Activated CD4-positive, alpha-beta memory T cell treated with anti-CD3 and anti-CD28 coated beads for 36 hours (primary cell): ENCODE measurements at places on chromosomes 6 and 20. TPM values are rescaled to one million over a fixed set of nuclear protein-coding genes. Genes with fewer than 3 reads are reported as not detected.

DNA sequence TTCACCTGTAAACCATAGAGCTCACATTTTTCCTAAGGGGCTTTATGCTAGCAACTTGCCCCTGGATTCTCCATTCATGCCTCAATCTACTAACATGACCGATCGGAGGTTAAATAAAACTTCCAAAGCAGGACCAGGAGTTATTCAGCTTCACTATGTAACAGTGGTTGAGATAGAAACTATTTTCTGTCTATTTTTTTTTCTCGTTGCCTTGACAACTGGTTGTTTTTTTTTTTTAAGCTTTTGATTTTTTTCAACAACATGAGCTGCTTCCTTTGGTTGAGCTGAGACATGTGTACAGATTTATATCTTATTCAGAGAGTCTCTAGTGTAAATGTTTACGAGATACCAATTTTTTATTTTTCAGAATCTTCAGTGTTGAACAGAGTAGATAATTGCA lies 85.7 kb downstream of the SHLD1 start:
- peak overlapping the region; percentile 56 for H3K27ac ChIP-seq
- H3K27me3 ChIP-seq, result no peaks in the 10 kb centered on the region
- H3K4me3 ChIP-seq, result peak overlapping the region; percentile 11
- H3K36me3 ChIP-seq, result peaks cover 3% of the 10 kb centered on the region
- H3K4me1 ChIP-seq, result peaks cover 31% of the 10 kb centered on the region
- no peak for DNase-seq

The NOTCH4 gene
- total RNA-seq, result 0.51 TPM

The IBTK gene
- 32.1 TPM for total RNA-seq

GRCh38 chr20:45019762-45020123 lies 53.4 kb downstream of the STK4 start:
- H3K27ac ChIP-seq, result no peak overlapping the region
- H3K27me3 ChIP-seq, result no peaks in the 10 kb centered on the region
- no peak for DNase-seq
- peaks cover 71% of the 10 kb centered on the region for H3K4me1 ChIP-seq
- peaks cover 48% of the 10 kb centered on the region for H3K36me3 ChIP-seq

The SMPDL3A gene
- 0.17 TPM for total RNA-seq

The RGL2 gene
- 26.0 TPM for total RNA-seq

The TPX2 gene
- 149 TPM for total RNA-seq

- no peak overlapping the region for H3K27ac ChIP-seq
- no peaks in the 10 kb centered on the region for H3K27me3 ChIP-seq
- H3K36me3 ChIP-seq, result no peaks in the 10 kb centered on the region
- no peaks in the 10 kb centered on the region for H3K4me1 ChIP-seq
- H3K4me3 ChIP-seq, result no peak overlapping the region
Measured at GRCh38 chr6:161918628-161919205, 644.9 kb upstream of the AGPAT4 start.

- no peaks in the 10 kb centered on the region for H3K36me3 ChIP-seq
- peaks cover 23% of the 10 kb centered on the region for H3K27me3 ChIP-seq
- DNase-seq, result no peak
- H3K27ac ChIP-seq, result no peak overlapping the region
- H3K4me1 ChIP-seq, result peaks cover 13% of the 10 kb centered on the region
- H3K4me3 ChIP-seq, result no peak overlapping the region
Measured at GRCh38 chr20:37408302-37409193, 62.6 kb downstream of the SRC start.

GRCh38 chr20:48064929-48065328 lies 279.6 kb upstream of the SULF2 start:
- no peaks in the 10 kb centered on the region for H3K4me1 ChIP-seq
- no peak overlapping the region for H3K4me3 ChIP-seq
- H3K36me3 ChIP-seq, result no peaks in the 10 kb centered on the region
- no peak for DNase-seq
- H3K27me3 ChIP-seq, result peaks cover 7% of the 10 kb centered on the region

- peak; percentile 89 for DNase-seq
- H3K4me3 ChIP-seq, result peak within 1 kb of the TSS; percentile 89
- H3K4me1 ChIP-seq, result peaks cover 36% of the 10 kb centered on the region
- no peaks in the 10 kb centered on the region for H3K36me3 ChIP-seq
- no peaks in the 10 kb centered on the region for H3K27me3 ChIP-seq
Measured at GRCh38 chr6:157981395-157982101, at the start of gene SYNJ2. Gene SYNJ2, plus strand, starts transcription at chr6:157981863. Its CDS starts 99 bp downstream, at chr6:157981962.

The RNF217 gene
- total RNA-seq, result 1.1 TPM

The FAM162B gene
- not detected for total RNA-seq

The SFTA2 gene
- total RNA-seq, result not detected

- H3K4me3 ChIP-seq, result no peak overlapping the region
- H3K27me3 ChIP-seq, result peaks cover 4% of the 10 kb centered on the region
- no peaks in the 10 kb centered on the region for H3K4me1 ChIP-seq
- no peaks in the 10 kb centered on the region for H3K36me3 ChIP-seq
Measured at GRCh38 chr20:24698706-24699206, 229.3 kb downstream of the SYNDIG1 start.

GRCh38 chr6:71197780-71198179 lies 90.8 kb upstream of the OGFRL1 start:
- no peak overlapping the region for H3K4me3 ChIP-seq
- no peaks in the 10 kb centered on the region for H3K36me3 ChIP-seq
- no peak overlapping the region for H3K27ac ChIP-seq

The C6orf118 gene
- not detected for total RNA-seq

The ELOVL4 gene
- total RNA-seq, result 1.3 TPM

The KIF25 gene
- not detected for total RNA-seq

- peaks cover 25% of the 10 kb centered on the region for H3K4me1 ChIP-seq
- H3K27ac ChIP-seq, result no peak overlapping the region
- DNase-seq, result no peak
Measured at GRCh38 chr6:52360028-52360427, 1.9 kb upstream of the PAQR8 start.

- DNase-seq, result no peak
- H3K36me3 ChIP-seq, result no peaks in the 10 kb centered on the region
- no peaks in the 10 kb centered on the region for H3K4me1 ChIP-seq
- no peaks in the 10 kb centered on the region for H3K27me3 ChIP-seq
- no peak overlapping the region for H3K27ac ChIP-seq
Measured at GRCh38 chr6:108699290-108700041, 138.7 kb downstream of the FOXO3 start.

DNA sequence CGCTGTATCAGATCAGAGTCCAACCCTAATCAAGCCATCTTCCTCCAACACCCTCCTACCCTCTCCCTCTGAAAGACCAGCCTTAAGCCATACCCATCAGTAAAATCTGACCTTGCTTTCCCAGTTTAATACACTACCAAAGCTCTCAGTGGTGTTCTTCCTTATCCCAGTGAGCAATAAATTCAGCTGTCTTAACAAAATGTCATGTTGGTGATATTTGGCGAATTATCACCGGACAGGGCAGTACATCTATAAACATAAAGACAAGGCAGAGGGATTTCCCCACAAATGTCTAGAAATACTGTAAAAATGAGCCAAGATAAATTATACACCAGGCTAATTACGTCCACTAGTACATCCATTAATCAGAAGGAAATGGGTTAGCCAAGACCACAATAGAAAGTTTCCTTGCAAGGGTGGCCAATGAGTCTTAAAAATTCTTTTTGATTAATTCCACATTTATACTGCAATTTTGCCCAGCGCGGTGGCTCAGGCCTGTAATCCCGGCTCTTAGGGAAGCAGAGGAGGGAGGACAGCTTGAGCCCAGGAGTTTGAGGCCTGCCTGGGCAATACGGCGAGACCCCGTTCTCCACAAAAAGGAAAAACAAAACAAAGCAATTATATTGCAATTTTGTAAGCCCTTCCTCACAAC lies 905 bp downstream of the RARS2 start:
- H3K27ac ChIP-seq, result peak overlapping the region; percentile 15
- peaks cover 12% of the 10 kb centered on the region for H3K36me3 ChIP-seq
- no peak for DNase-seq
- no peaks in the 10 kb centered on the region for H3K27me3 ChIP-seq

The DEK gene
- 182 TPM for total RNA-seq

DNA sequence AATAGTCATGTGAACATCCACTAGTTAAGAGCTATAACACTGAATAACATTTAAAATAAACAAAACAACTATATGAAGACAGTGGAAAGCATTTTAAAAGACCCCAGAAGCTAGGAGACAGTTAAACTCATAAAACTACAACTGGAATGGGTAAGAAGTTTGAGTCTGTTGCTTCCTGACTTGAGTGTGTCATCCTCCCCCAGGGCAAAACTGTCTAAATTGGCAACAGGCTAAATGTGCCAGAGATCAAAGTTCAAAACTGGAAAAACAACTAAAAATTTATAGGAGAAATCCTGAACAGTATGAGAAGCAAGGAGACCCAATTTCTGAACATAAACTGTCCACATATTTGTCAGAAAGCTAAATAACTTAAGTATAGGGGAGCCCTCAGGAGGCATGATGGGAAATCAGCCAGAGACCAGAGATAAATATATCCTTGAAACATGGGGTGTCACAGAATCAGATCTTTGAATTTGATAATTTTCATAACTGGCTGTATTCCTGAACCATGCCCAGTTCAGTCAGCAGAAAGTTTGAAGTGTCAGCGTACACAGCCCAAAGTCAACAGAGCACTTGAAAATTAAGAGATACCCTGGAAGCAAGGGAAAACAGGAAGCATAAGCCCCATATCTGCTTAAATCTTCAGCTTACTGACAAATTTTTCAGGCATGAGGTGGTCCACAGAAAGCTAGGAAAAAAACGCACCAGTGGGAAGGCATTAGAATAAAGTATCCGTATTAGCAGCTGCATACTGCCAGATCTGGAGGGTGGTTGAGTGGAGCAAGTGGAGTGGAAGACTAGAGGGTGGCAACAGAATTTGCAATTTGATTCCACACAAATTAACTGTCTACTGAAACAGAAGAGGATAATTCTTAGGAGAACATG lies 516.1 kb upstream of the MAN1A1 start:
- no peak overlapping the region for H3K4me3 ChIP-seq
- H3K27me3 ChIP-seq, result peaks cover 2% of the 10 kb centered on the region
- no peak overlapping the region for H3K27ac ChIP-seq
- peaks cover 4% of the 10 kb centered on the region for H3K36me3 ChIP-seq

The RNF144B gene
- total RNA-seq, result 2.9 TPM

DNA sequence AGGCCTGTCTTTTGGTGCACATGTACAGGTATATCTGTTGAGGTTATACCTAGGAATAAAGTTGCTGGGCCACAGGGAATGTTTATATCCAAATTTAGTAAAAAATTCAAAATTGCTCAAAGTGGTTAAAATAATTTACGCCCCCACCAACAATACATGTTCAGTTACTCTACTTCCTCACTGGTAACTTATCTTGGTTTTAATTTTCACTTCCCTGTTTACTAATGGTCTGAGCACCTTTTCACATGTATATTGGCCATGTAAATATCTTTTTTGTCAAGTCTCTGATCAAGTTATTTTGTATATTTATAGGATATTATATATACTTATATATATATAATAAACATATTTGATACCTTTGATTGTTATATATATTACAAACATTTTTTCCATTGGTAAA lies 9.7 kb downstream of the PDE7B start:
- H3K4me3 ChIP-seq, result no peak overlapping the region
- DNase-seq, result no peak
- H3K36me3 ChIP-seq, result peaks cover 3% of the 10 kb centered on the region
- H3K27me3 ChIP-seq, result no peaks in the 10 kb centered on the region
- no peak overlapping the region for H3K27ac ChIP-seq

DNA sequence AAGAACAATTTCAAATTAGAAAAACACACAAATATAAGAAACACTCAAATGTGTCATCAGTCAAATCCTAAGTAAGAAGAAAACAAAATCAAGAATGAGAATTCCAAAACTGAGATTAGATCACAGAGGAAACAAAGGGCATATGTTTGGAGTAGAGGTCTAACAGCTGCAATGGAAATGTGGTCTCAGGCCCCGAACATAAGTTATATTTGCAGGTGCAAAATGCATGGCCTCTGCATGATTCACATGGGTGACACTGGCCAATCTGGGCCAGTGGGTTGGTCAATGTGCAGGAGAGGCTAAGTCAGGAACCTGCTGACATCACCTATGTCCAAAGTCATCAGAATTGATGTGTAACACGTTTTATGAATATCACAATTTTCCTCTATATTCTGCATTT lies 108.5 kb upstream of the MAP7 start:
- no peak for DNase-seq
- no peak overlapping the region for H3K4me3 ChIP-seq
- H3K27me3 ChIP-seq, result no peaks in the 10 kb centered on the region
- no peak overlapping the region for H3K27ac ChIP-seq

The TRIM15 gene
- total RNA-seq, result 1.6 TPM

The DNMT3B gene
- 1.7 TPM for total RNA-seq

DNA sequence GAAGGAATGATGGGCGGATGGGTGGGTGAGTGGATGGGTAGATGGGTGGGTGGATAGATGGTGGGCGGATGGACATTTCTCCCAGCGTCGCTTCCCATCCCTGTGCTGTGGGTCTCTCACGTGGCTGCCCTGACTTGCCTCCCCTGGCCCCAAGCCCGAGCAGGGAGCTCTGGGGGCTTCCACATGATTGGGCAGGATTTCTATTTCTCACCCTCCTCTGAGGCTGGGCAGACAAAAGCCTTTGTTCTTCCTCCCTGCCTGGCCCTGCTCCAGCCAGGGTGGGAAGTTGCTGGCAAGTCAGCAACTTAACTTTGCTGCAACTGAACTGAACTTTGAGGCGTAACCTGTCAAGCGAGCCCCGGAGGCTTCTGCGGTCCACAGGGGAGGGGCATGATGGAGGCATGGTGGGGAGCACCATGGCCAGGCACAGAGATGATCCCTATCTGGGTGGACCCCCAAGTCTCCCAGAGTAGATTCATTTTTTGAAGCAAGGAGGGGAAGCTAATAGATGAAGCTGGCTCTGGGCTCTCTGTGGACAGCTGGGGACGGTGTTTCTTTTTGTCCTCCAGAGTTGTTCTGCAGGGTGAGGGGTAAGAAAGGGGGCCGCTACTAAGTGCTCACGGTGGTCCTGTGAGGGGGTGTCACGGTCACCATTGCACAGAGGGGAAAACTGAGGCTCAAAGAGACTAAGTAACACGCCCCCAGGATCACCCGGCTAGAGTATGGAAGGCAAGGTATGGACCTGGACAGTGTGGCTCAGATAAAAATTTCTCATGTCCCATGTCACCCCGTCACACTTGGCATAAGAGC lies 140.1 kb downstream of the CEBPB start:
- DNase-seq, result no peak
- H3K4me1 ChIP-seq, result peaks cover 2% of the 10 kb centered on the region
- no peak overlapping the region for H3K27ac ChIP-seq
- H3K27me3 ChIP-seq, result peaks cover 6% of the 10 kb centered on the region

The OR2H2 gene
- total RNA-seq, result not detected

The GRM1 gene
- not detected for total RNA-seq

DNA sequence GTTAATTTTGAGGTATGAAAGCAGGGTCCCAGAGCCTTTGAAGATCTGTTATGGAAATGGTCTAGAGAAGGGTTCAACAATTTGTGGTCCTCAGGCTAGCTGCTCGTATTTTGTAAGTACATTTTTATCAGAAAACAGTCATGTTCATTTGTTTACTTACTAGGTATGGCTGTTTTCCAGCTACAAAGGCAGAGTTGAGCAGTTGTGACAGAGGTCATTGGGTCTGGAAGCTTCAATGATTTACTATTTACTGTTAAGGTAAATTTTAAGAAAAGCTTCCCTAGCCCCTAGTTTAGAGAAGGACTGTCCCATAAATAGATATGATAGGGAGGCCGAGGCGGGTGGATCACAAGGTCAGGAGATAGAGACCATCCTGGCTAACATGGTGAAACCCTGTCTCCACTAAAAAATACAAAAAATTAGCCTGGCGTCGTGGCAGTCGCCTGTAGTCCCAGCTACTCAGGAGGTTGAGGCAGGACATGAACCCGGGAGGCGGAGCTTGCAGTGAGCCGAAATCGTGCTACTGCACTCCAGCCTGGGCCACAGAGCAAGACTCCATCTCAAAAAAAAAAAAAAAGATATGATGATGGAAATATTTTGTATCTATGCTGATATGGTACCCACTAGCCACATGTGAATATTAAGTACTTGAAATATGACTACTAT lies 538.4 kb upstream of the CITED2 start:
- DNase-seq, result no peak
- H3K36me3 ChIP-seq, result no peaks in the 10 kb centered on the region
- H3K4me3 ChIP-seq, result no peak overlapping the region
